ENCODE measurements at places on chromosomes 4 and X.

- DNase-seq: no peak
Measured at GRCh38 chr4:11632025-11632424, 203.3 kb upstream of the HS3ST1 start.

DNA sequence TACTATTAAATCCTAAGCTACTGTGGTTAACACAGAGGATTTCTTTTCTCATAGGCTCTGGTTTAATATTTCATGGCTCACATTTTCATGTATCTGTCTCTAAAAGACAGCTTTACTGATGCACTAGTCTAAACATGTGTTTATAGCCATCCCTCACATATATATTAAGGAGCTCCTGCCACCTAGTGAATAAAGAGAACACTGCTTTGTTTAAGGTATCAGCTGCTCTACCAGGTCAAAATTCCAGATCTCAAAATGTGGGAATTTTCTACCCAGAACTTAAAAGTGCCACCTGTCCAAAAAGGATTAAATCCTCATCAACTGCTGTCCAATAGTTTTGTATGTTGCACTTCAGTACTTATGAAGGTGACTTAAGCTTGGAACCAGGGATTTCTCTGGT is 188.5 kb upstream of the TEX13C start:
- no peak for DNase-seq

GRCh38 chrX:20271730-20272129 is 5.0 kb upstream of the RPS6KA3 start:
- no peak for DNase-seq

- no peak for DNase-seq
Measured at GRCh38 chr4:53885668-53886067, 178.7 kb downstream of the CHIC2 start.

GRCh38 chr4:120857312-120857711 is 65.2 kb downstream of the PRDM5 start:
- DNase-seq: no peak

GRCh38 chr4:173159791-173160190 is 8.8 kb upstream of the GALNT7 start:
- DNase-seq: no peak

GRCh38 chr4:142818031-142818430 is 28.1 kb downstream of the INPP4B start:
- no peak for DNase-seq

- DNase-seq: no peak
Measured at GRCh38 chr4:11178433-11178832, 250.3 kb downstream of the HS3ST1 start.

DNA sequence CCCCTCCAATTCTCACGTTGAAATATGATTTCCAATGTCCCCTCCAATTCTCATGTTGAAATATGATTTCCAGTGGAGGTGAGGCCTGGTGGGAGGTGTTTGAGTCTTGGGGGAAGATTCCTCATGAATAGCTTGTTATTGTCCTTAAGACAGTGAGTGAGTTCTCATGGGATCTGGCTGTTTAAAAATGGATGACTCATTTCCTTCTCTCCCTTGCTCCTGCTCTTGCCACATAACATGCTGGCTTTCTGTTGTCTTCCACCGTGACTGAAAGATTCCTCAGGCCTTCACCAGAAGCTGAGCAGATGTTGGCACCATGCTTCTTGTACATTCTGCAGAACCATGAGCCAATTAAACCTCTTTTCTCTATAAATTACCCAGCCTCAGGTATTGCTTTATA is 346.8 kb upstream of the TECRL start:
- DNase-seq: no peak

GRCh38 chr4:177041356-177041755 is 248.6 kb upstream of the VEGFC start:
- DNase-seq: no peak

DNA sequence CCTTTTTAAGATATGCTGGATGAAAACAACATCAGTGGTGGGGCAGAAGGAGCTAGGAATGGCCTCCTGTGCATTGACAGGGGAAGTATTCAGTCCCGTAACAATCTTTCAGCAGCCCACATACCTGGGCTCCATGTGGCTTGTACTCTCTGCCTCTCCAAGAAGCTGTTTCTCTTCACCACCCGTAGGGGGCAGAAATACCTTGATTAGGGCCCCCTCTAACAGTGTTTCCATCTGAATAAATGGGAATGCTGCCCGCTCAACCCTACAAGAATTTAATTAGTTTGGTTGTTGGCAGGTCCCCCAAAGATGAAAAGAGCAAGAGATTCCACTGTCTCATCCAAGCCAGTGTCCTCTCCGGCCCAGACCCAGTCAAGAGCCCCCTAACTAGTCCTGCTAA is 155.2 kb downstream of the SMIM20 start:
- no peak for DNase-seq

GRCh38 chr4:63663870-63664269 is 745.4 kb downstream of the TECRL start:
- no peak for DNase-seq

GRCh38 chr4:101604976-101605375 is 185.6 kb upstream of the BANK1 start:
- no peak for DNase-seq

GRCh38 chr4:104881136-104881886 is 265.4 kb upstream of the TET2 start:
- no peak for DNase-seq

GRCh38 chrX:53244610-53245009 is 19.6 kb upstream of the KDM5C start:
- no peak for DNase-seq

- no peak for DNase-seq
Measured at GRCh38 chr4:78129383-78130108, 72.4 kb downstream of the FRAS1 start.

- no peak for DNase-seq
Measured at GRCh38 chr4:56186808-56187523, 200.3 kb downstream of the AASDH start.

- no peak for DNase-seq
Measured at GRCh38 chrX:40272776-40273175, 175.0 kb upstream of the BCOR start.

DNA sequence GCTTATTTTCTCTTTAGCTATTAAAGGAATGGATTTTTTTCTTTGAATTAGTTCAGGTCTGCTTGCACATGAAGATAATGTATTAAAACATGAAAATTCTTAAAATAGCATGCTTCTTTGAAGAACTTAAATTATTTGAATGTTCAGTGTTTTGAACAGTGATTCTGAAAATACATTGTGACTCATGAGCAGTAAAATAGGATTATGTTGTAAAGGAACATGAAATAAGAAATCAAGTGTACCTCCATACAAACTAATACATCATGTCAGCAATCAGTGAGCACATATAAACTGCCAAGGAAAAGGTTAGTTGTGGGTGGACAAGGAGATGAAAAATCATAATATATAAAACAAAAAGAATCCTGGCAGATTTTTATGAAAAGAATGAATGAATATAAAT is 66.1 kb downstream of the SNX25 start:
- DNase-seq: no peak

- DNase-seq: no peak
Measured at GRCh38 chr4:78779280-78779679, 3.1 kb downstream of the BMP2K start.
